GM04504 (cell line): ENCODE measurements at places on chromosomes 7 and 10.

DNA sequence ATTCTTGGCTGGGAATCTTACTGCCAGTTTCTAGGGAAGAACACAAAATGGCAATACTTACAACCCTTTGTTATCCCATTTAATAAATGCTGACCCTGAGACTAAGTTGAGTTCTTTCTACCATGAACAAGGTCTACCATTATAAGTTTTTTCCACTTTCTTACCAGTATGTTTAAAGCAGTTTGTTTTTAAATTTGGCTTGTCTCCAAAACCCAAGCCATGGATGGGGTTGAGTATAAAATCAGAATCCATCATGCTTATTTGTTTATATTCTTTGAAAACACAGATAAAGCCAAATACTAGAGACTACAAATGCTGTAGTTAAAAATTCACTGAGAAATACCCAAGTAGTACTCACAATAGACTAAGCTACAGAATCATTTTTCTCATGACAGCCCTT, 41.1 kb upstream of the HNRNPH3 start:
- no peak for DNase-seq

DNA sequence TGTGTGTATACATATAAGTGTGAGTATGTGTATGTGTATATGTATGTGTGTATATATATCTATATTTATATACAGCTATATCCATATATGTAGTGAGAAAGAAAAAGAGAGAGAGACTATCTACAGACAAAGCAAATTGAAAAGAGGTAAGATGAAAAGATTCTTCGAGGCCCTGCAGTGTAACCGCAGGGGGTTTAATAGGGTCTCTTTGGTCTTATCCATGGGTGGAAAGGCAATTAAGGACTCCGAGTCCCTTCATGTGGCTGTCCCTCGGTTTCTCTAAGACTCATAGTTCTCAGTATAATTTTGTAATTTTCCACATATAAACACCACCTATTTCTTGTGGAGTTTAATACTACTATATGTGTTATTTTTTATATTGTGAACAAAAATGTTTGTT, 50.6 kb upstream of the JAZF1 start:
- no peak for DNase-seq

- DNase-seq = no peak
Measured at GRCh38 chr10:131758062-131758938, 142.5 kb upstream of the PPP2R2D start.

DNA sequence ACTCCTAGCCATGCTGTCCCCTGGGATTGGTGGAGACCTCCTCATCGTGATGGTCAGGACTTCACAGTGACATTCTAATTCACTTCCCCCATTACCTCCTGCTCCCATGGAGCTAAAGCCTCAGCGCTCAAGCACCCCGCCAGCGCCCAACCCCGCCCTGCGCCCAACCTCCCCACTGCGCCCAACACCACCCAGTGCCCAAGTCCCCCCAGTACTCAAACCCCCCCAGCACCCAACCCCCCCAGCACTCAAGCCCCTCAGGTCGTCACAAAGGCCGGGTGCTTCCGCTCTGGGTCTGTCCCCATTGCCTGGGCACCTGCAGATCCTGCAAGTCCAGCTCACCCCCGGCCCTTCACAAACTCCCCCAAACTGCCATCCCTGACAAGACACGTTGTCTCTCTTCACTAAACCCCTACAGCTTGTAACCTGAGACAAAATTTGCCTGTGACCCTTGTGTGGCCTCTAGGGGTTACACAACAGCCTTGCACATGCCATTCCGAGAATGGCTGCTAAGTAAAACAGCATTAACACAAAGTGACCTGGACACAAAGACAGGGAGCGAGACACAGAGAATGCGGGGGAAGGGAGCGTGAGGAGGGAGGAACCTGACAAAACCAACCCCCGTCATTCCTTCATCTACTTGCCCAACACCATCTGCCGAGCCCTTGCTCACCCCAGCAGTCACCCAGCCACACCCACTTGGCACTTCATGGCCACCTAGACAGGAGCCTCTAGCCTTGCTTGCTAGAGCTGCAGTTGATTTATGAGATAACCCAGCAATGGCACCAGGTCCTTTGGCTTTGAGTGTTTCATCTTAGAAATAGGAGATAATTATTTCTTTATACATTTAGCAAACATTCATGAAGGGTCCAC, 107.8 kb downstream of the ADARB2 start:
- DNase-seq = no peak

GRCh38 chr7:134318443-134318842, 1.7 kb upstream of the SLC35B4 start:
- no peak for DNase-seq

DNA sequence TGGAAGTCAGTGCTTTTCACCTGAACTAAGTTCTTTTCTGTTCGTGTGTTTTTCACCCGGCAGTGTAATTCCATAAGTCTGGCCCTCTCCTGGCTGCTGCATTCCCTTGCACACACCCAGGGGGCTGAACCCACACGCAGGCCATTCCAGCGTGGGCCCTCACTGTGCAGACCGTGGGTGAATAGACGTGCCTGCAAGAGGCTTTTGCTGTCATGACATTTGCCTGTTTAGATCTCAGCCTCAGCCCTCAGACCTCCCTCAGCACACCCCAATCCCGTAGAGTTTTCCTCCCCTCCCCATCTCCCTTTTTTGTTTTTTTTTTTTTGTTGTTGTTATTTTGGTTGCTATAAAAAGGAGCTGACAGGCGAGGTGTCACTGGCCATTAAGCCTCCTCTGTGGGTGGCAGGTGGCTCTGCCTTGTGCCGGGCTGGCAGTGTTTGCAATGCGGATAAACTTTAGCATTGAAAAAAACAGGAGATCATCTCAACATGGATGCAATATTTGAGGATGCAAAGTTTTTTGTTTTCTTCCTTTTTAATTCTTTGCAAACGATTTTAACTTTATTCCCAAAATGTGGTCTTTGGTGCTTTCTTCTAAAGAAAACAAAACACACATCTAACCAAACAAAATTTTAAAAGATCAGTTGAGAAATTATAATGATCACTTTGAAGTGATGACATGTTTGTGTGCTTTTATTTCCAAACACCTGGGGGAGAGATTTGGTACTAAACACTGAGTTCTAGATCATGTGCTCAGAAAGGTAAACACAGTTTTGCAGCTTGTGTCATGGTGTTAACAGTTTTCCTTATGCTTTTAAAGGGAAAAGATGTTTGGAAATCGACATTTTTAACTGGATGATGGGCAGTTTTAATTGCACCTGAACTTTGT, 58.8 kb downstream of the WDR37 start:
- DNase-seq = no peak

DNA sequence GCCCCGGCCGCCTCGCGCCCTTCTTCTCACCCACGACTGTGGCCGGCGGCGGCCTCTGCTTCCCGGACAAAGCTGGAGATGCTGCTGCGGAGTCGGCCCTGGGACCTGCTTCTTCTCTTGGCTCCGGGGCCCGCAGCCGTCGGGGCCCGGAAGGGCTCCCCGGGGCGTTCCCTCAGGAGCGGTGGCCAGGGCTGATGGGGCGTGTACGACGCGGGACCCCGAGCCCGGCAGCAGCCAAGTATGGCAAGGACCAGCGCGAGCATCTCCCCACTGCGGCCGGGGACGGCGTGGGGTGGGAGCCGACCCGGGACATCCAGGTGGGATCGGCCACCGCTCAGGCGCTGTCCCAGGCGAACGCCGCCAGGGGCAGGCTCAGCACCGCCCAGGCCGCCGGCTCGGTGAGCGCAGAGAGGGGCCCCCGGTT, 27.6 kb upstream of the BMS1 start:
- no peak for DNase-seq

GRCh38 chr7:75889826-75890225, 11.0 kb downstream of the RHBDD2 start:
- no peak for DNase-seq

- no peak for DNase-seq
Measured at GRCh38 chr7:106045586-106045985, 66.5 kb downstream of the SYPL1 start.

DNA sequence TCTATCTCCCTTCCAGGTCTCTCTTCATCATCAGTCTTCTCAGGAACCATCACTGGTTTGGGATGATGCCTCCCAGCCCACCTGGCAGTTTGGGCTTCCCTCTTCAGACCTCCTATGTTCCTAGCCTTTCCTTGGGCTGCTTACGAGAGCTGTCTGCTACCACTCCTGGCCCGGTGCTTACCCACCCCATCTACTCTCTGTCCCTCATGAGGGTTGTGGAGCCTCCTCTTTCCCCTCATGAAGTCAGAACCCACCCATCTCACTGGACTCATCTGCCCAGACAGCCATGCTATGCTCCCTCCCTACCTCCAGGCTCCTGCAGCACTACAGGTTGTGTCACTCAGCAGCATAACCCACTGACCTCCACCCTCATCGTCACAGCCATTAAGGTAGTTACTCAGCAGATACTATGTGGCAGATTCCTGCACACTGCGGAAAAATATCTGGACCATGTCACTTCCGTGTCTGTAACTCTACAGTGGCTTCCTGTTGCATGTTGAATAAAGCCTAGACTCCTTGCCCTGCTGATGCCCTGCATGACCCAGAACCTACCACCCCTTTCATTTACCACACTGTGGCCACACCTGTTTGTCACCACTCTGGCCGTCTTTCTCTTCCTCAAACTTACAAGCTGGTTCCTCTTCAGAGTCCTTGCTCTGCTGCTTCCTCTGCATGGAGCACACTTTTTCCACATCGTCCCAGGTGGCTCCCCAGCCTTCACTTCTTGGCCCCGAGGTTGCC, 2.0 kb downstream of the DBNL start:
- DNase-seq = no peak

DNA sequence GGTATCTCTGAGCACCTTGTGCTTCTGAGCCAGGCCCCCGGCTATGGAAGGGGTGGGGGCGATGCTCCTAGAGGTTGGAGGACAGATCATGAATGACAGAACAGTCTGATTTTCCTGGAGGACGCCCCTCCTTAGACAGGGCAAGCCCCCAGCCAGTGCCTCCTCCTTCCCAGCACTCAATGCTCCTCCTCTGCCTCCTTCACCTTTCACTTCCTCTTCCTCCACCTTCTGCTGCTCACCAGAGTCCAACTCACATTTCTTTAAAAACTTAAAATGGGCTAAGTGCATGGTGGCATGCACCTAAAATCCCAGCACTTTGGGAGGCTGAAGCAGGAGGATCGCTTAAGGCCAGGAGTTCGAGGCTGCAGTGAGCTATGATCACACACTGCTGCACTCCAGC, 71.1 kb upstream of the CUX1 start:
- no peak for DNase-seq

- DNase-seq = no peak
Measured at GRCh38 chr10:110432814-110433565, 64.7 kb upstream of the DUSP5 start.

DNA sequence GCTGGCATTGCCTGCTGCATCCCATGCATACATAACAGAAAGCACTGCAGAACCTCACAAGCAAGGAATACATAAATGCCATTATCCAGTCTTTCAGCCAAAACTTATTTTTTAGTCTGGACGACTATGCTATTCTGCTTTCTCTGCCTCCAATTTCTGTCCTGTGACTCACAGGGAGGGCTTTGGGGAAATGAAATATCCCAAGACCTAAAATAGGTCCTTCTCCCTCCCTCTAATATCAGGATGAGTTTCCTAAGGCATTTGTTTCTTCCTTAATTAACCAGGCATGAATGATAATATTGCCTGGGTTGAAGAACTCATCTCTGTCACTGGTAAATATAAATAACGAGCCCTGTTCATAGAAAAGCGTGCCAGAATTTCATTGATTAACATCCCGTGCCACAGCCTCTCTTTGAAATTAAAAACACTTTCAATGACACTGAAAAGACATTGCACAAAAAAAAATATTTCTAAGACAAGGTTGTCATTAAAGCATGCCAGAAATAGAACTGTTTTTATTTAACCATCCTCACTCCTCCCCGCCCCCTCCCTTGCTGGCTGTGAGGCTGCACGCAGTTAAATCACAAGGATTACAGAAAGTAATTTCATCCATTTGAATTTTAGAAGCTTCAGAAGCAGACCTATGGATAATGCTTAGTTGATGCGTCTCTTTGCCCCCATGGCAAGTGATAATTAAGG, 103.0 kb upstream of the ANKRD1 start:
- DNase-seq = no peak

DNA sequence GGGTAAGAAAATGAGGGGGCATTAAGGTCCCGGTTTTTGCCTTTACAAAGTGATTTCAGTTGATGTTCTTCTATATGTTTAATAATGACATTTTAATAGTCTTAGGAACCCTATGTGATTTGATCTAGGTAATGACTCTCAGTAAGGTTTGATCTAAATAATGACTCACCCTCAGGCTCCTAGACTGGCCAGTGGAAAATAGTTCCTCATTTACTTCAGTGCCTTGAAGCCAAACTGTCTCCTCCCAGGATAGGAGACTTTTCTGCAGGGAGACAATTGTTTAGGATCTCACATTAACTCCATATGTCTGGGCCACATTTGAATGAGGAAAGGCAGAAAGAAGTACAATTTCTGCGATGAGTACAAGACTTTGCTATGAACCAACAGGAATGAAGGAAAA, 1331.9 kb downstream of the XPNPEP1 start:
- no peak for DNase-seq

GRCh38 chr10:108789919-108790318, 1133.4 kb downstream of the XPNPEP1 start:
- no peak for DNase-seq

- DNase-seq = no peak
Measured at GRCh38 chr7:122143376-122143750, 686 bp downstream of the AASS start.

- DNase-seq = no peak
Measured at GRCh38 chr7:150385302-150385723, 6.2 kb downstream of the ZNF775 start.

DNA sequence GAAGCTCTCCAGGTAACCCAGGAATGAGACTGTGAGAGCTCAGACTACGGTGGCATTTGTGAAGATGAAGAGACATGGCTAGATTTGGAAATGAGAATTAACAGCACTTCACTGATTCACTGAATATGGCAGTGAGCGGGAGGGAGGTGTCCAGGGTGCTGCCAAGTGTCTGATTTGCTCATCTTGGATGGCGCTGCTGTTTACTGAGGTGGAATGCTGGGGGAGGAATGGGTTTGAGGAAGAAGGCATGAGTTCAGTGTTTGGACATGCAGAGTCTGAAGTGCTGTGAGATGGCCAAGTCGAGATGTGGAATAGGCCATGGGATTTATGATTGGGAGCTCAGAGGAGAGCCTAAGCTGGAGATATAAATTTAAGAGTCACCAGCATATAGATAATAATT, 437.1 kb upstream of the NPVF start:
- DNase-seq = no peak

GRCh38 chr10:79468015-79468560, 22.7 kb upstream of the ZCCHC24 start:
- DNase-seq = no peak

- DNase-seq = no peak
Measured at GRCh38 chr7:54544527-54545240, 2.5 kb downstream of the VSTM2A start.

GRCh38 chr7:151195616-151196450, 8.8 kb upstream of the ASB10 start:
- DNase-seq = no peak
